Activated CD4-positive, alpha-beta T cell treated with anti-CD3 and anti-CD28 coated beads, Interleukin-2, amount 50 U/mL, for 1 hour (primary cell): ENCODE measurements at places on chromosomes 6 and 20.

DNA sequence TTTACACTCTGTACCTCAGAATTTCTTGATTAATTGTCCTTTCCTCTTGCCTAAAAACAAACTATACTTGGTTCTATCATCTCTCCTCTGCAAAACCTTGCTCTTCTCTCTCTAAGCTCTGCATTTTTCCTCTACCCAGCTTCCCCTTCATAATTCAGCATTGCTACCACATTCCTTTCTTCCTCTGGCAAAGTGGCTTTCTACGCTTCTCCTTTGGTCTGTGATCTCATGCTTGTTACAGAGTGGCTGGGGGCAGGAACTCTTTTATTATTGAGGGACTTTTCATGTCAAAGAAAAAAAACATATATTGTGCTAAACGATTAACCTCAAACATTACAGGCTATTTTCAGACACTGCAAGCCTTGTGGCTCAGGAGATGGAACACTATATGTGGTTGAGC is 333.3 kb upstream of the KCNQ5 start:
- no peak for DNase-seq

GRCh38 chr6:2973676-2974075 is 2.3 kb upstream of the SERPINB6 start:
- DNase-seq = no peak

DNA sequence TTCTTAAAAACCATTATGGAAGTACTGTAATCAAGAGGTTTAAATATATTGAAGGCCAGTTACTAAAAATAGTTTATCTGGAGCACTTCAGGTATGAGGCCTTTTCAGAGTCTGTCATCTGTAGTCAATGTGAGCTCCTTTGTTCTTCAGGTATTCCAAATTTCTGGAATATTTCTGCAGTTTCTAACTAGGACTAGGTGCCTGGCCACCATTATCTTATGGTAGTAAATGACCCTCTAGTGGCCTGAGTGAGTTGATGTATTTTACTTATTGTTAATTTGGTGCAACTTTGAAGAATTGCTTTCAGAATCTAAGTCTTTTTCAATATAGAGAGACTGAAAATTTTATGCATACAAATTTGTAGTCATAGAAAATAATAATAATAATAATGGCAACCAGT is 95.2 kb upstream of the FLRT3 start:
- DNase-seq = no peak

- DNase-seq = no peak
Observed at GRCh38 chr6:11788043-11788442, 9.4 kb upstream of the ADTRP start.

DNA sequence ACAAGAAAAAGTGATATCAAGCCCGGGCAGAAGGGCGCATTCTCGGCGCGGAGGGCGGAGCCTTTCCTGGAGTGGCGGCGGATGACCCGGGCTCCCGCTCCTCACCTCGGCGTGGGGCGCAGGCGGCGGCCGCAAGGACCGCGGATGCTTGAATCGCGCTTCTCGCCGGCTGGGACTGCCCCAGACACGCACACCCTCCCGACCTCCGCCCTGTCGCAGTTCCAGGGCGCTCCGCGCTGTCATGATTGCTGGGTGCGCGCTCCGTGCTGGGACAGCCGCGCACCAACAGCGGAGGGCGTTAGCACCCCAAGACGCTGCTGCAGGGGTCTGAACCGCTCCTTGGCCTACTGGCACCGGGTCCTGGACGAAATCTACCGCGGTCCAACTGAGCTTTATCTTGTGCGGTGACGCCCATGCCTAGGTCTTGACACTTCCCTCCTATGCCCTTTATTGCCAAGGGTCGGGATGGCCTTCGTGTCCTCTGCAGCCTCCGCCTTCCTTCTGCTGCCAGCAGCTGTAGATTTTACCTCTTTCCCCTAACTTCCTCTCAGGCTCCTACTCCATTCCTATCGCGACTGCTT is 43.3 kb downstream of the IRAK1BP1 start:
- DNase-seq = no peak

DNA sequence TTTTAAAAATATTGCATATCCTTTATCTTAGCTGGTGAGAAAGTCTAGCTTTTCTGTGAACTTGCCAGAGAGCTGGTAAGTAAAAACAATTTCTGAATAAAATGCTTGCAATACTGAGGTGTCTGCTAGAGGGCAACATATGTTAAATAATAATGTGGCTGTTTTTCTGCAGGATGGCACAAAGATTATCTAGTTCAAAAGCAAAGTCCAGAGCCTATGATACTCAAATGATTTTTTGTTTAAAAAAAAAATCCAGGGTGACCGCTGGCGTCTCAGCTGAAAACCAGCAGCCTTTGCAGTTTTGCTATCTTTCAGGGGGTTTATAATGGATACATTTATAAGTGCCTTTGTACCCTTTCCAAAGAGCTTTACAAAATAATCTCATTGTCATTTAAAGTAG is 194.9 kb downstream of the PHACTR1 start:
- no peak for DNase-seq

- no peak for DNase-seq
Observed at GRCh38 chr6:19167251-19167650, 669.9 kb upstream of the ID4 start.

GRCh38 chr6:168201383-168201782 is 118.2 kb downstream of the DACT2 start:
- DNase-seq = no peak

- DNase-seq = no peak
Observed at GRCh38 chr6:15360300-15360699, 114.4 kb downstream of the JARID2 start.

- no peak for DNase-seq
Observed at GRCh38 chr6:134537146-134537555, 219.2 kb upstream of the SGK1 start.
